Stimulated activated CD4-positive, alpha-beta T cell treated with anti-CD3 and anti-CD28 coated beads, Interleukin-4, amount 100 ng/mL, for 1 hour (primary cell): ENCODE measurements at places on chromosomes 12 and 14.
A peak's percentile ranks its signal among the peaks of the same experiment; 100 is the strongest.

GRCh38 chr14:88598097-88598675 lies 35.3 kb downstream of the ZC3H14 start:
- no peak for DNase-seq

GRCh38 chr12:57489157-57489641 lies 1.3 kb downstream of the MARS1 start:
- DNase-seq: no peak

GRCh38 chr14:95192311-95192710 lies 35.0 kb upstream of the DICER1 start:
- DNase-seq: no peak

DNA sequence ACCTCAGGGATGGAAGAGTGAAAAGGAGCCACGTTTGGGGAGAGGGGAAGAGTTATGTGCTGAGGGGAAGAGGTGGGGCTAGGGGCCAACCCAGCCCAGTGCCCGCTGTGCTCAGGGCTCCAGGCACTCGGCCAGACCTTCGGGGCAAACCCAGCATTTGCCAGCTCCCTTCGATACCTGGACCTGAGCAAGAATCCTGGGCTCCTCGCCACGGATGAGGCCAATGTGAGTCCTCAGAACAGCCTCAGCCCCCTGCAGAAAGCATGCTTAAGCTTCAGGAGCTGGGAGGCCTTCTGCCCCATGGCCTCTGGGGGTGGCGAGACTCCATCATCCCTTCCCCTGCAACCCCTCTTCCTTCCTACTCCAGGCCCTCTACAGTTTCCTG lies 5.0 kb downstream of the CARMIL3 start:
- DNase-seq: no peak

DNA sequence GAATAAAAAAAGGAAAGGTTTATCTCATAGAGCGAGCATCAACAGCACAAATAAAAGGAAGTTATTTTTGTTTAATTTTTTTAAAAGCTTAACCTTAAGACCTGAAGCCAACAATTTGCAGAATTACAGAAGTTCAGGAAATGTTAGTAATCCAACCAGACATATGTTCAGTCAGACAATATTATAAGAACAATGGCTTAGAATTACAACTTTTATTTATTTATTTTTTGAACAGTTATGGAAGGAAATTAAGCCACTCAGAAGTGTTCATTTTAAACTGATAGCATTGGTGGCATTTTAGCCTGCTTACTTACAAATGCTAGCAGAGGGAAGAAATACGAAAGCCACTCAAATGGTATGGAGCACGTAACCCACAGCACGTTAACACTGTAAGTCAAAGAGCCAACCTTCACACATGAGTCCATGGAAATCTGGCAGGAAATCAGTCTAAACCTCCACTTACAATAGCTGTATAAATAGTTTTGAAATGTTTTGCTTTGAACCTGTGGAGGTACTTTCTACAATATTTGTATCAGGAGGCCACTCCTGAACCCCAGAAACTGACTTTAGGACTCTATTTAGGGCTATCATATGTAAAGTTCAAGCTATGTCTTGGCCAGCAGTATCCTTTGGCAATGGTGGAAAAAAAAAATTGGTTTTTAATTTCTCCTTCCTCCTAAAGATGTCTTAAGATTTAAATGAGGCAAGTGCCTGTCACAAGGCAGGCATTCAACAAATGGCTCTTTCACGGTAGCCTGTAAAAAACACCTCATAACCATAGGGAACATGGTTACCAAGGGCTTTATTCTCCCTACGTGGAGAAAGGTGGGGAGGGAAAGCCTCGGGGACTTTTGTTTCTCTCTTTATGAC lies 102.3 kb downstream of the ITPR2 start:
- DNase-seq: no peak

DNA sequence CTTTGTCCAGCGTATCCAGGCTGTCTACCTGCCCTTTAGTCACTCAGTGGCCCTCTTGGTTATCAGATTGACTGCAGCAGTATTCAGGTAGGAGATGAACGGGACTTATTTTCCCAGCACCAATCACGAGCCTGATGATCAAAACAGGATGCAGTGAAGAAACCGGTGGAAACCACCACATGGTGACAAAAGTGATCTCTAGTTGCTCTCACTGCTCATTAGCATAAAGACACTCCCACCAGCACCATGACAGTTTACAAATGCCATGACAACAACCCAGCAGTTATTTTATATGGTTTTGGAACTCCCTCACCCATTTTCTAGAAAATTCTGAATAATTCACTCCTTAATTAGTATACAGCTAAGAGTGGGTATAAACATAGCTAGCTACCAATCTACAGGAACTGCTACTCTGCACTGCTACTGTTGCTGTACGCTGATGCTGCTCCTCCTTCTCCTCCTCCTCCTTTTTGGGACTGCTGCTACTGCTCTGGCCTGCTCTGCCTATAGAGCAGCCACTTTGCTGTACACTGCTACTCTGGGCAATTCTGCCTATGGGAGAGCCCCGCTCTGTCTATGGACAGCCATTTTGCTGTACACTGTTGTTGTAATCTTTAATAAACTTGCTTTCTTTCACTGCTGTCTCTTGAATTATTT lies 142.5 kb upstream of the SSTR1 start:
- DNase-seq: peak; percentile 11

DNA sequence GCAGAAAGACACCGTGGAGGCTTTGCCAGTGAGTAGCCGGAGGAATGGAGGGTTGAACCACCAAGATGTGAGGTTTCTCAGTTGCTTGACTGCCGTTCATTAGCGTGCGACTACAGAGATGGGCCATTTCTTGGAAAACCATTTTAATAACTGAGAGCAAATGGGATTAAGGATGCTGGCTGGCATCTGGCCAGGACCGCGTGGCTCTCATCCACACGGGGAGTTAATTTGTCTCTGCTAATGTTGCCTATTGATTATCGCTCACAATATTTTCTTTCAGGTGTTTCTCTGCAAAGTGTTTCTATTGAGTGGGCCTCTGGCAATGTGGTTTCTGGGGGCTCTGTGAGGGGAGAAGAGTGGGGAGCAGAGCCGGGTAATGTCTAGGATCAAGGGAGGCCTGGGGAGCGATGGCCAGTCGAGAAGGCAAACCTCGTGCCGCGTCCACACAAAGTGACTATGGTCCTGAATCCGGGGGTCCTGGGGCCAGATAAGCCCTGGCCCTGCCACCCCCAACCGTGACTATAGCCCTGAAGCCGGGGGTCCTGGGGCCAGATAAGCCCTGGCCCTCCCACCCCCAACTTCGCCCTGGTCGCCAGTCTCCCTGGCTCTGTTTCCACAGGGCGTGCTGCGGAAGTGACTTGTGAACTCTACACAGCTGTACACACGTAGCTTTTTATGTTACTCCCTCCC lies 110.6 kb downstream of the PRMT8 start:
- DNase-seq: no peak

DNA sequence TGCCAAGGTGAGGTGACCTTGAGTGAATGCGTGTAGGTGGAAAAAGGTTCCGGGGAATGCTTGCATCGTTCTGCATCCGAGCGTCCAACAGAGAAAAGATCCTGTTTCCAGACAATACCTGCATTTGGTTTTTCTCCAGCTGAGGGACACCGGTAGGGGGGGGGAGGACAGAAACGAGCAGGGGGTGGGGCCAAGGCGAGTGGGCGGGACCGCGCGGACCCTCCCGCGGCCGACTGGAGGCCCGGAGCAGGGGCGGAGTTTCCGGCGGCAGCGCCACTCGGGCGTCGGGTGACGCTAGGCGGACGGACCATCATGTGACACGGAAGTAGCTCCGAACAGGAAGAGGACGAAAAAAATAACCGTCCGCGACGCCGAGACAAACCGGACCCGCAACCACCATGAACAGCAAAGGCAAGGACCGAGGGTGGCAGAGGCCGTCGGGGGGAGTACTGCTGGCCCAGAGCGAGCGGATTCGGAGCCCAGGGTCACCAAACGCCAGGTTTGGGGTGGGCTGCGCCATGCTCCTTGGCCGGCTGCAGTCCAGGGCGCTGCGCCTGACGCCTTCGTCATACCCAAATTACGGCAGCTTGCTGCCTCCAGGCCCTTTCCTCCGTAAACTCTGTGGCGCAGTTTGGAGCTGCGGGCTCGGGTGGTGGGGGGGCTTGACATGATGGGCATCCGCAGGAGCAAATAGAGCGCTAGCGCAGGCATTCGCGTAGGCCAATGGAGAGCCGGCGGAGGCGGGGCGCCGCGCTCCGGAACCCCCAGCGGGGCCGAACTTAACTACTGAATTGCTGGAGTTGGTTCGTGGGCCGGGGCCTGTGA lies at the start of gene DAZAP2:
DAZAP2 (plus strand) TSS at position 317 of the 825 bp plus-strand sequence; CDS start at position 399, 82 bp downstream.
- DNase-seq: peak; percentile 97

DNA sequence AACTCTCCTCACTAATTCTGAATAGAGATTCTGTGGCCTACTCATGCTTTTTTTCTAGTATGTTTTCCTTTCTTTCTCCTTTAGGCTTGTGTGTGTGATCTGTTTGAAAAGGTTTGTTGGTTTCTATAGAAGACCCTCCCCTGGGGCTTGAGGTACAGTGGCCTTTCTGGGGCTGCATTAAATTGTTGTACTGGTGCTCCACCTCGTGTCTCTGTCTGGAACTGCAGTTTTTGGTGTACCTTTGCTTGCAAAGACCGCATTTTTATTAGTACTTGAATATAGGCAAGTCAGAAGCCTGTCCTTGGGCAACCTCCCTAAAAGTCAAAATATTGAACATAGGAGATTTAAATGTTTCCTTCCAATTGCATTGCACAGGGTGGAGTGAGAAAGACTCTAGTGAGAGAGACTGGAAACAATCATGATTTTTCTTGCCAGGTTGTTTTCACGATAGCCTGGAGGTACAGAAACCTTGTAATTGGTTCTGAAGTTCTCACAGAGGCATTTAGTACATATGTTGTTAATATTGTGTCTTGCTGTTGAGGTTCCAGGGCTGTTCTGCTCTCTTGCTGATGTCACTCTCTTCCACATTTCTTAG lies 39.0 kb downstream of the SLCO1B1 start:
- no peak for DNase-seq

- DNase-seq: no peak
These were observed 6.8 kb downstream of the PPP1R36 start for GRCh38 chr14:64556526-64556925.

DNA sequence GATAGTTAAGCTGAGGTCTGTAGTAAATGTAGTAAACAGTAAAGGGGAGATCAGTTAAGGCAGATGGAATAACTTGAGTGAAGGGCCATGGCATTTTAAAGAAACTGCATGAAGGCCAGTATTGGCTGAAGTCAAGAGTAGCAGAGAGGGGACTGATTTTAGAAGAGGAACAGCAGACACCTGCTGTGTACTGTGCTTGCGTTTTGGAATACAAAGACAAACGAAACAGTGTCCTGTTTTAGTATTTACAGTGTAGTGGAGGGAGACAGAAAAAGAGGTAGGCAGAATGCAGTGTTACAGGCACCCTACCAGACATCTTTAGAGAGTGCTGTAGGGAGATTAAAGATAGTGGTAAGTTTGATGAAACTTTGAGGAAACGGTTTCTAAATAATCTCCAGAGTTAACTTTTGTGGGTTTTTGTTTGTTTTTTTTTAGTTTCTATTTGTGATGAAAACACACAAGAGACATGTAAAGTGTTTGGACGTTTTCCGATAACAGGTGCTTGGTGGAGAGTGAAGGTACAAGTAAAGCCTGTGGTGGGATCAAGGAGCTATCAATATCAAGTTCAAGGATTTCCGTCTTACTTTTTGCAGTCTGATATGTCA lies 2.1 kb downstream of the HELB start:
- no peak for DNase-seq

GRCh38 chr14:21136024-21136423 lies 19.8 kb downstream of the OR5AU1 start:
- DNase-seq: no peak

DNA sequence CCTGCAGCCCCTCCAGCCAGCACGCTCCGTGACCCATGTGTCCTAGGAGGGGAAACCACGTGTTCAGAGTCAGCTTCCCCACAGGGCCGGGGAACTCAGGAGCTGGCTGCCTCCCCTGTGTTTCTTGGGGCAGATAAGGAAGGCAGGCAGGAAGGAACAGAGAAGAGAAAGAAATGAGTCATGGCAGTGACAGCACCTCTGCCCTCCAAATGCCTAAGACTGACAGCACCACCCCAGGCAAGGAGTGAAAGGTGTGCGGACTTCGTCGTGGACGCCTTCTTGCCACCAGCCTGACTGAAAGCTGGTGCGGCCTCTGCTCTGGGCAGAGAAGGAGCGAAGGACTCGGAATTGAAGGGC lies 167.0 kb upstream of the FKBP4 start:
- no peak for DNase-seq

DNA sequence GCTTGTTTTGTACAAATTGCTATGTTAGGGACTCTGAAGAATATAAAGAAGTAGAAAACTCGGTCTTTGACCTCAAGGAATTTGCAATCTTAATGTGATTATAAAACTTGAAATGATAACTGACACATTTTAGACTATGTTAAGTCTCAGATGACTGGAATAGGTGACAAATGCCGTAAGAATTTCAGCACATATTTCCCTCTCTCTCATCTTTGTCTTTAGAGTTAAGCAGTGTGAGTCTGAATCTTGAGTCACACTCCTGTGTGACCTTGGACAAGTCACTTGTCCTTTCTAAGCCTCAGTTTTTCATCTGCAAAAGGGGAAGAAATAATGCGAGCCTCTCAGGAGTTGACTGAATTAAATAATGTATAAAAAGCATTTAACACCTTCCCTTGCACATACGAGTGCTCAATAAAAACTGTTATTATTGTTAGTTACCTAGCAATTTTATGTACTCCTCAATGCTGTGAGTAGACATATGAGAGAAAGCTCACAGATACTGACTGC lies 103.7 kb downstream of the DYRK2 start:
- no peak for DNase-seq

- no peak for DNase-seq
These were observed 232.0 kb downstream of the GRIN2B start for GRCh38 chr12:13749389-13749788.

DNA sequence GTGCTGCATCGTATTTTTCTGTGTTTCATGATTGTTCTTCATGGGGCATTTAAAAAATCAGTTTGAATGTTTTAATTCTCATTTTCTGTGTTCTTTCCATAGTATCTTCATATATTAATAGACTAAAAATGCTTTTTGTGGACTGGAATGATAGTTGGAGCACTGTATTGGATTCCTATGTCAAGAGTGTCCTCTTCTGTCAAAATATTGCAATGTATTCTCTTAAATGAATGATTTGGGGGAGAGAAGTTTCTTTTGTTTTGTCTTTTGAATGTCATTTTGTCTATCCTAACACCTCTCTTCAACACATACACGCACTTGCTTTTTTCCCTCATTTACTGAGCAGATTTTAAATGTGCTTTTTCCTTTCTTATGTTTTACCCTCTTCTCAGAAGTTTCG lies 4.7 kb upstream of the EIF2S3B start:
- DNase-seq: no peak

DNA sequence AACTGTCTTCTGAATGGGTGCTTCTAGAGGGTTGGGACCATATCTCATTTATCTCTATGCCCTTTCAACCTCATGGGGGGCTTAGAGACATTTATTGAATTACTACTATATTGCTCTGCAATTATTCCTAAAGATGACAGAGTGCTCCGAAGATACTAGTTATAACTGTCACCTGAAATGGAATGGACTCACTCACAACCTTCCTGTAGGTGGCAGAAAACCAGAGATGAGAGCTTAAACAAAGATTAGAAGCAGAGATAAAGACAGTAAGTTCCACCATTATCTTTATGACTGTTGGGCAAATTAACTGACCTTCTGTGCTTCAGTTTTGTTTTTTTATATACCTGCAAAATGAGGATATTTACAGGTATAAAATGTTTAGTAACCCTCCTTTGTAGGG lies 31.5 kb upstream of the GTF2A1 start:
- DNase-seq: no peak

GRCh38 chr12:57935331-57935730 lies 6.0 kb upstream of the ATP23 start:
- no peak for DNase-seq

GRCh38 chr12:57211791-57212700 lies 4.5 kb upstream of the NXPH4 start:
- DNase-seq: no peak

- no peak for DNase-seq
These were observed 68.9 kb downstream of the FGD4 start for GRCh38 chr12:32467959-32468863.
